Stimulated activated CD4-positive, alpha-beta T cell treated with anti-CD3 and anti-CD28 coated beads, Interleukin-2, amount 100 ng/mL, for 24 hours (primary cell): ENCODE measurements at places on chromosomes 7 and 10.

DNA sequence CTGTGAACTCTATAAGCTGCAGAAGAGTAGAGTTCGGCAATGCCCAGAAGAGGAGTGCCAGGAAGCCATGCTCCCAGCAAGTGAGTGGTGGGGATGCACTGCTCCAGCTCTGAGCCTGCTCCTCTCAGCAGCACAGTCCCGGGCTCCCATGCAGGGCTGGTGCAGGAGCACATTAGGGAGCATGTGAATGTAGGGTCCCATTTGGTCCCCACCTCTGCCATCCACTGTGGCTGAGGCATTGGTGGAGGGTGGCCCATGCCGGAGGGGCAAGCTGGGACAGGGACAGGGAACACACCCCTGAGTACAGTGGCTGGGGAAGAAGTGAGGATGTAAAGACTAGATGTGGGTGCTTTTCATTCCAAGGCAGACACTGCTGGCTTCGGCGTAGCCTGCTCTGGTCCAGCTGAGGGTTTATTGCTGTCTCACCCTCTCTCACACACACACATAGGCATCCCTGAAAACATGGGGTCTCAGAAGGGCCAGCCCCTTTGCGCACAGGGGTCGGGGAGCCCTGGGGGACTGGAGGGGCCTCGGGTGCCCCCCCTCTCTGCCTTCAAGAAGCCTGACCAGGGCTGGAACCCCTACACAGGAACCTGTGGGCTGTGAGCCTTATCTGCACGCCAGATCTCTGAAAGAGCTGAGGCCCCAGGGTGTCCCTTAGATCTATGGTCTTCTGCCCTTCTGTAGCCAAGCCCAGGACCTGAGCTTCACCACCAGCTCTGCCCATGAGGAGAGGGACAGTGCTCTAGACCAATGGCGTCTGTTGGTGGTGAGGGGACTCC lies 341.0 kb downstream of the TCERG1L start:
- no peak for DNase-seq

DNA sequence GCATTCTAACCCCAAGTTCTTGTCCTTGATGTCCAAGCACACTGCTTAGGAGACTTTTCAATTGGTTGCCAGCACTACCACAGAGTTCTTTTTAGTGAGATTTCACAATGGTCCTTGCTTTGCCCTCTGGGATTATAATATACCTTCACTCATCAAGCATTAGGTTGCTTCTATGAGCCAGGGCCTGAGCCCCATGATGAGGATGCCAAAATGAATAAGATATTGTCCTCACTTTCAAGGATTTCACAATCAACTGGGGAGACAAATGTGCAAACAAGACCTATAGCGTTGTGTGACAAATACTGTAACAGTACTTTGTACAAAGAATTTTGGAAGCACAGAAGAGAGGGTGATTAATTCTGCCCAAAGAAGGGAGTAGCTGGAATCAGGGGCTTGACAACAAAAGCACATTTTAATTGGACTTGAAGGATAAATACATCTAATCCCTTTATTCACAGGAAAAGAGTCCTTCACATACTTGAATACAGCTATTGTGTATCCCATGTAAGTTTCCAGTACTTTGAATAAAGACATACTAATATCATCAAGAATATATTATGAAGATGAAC lies 263.6 kb upstream of the LRRN3 start:
- DNase-seq = no peak

- DNase-seq = no peak
Observed at GRCh38 chr10:48744587-48744986, 59.9 kb downstream of the WDFY4 start.

DNA sequence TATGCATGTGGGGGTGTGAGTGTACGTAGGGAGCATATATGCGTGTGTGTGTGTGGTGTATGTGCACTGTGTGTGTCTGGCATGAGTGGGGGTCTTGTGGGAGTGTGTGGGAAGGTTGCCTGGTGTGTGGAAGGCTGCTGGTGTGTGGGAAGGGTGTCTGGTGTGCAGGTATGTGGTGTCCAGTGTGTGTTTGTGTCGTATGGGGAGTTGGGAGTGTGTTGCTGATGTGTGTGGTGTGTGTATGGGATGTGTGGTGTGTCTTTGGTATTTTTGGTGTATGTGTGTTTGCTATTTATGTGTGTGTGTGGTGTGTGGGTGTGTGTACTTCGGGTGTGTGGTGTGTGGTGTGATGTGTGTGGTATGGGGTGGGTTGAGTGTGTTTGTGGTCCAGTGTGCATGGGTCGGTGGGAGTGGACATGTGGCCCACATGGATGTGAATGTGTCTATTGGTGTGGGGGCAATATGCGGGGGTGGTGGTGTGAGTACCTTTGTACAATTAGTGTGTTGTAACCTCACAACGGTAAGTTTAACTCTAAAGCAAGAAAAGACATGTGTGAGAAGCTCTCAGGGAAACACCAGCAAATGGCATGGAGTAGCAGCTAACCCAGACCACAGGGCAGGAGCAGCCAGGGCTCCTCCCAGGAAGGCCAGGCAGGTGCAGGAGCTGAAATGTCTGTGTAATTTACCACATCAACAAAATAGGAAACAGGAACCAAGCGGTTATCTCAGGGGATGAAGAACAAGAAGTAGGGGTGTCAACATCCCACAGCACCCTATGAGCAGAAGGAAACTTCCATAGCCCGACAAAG lies 11.9 kb downstream of the ANTXRL start:
- DNase-seq = no peak

- DNase-seq = no peak
Observed at GRCh38 chr7:2701832-2702593, 14.0 kb downstream of the AMZ1 start.

DNA sequence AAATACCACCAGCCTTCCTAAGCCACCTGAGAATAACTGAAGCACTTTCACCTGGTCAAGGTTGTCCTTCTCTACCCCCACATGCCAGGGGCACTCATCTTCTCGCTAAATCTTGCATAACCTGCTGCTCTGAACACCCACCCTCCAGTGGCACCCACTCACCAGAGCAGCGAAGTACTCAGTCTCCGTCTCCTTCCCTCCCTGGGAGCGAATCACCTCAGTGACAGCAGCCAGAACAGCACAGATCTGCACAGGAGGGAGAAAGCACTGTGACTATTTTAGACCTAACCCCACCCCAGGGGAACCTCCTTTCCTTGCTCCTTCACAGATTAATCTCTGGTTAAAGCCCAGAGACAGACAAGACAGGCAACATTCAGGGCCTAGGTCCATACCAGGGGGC lies 5.1 kb downstream of the RRP12 start:
- no peak for DNase-seq

GRCh38 chr7:158558816-158559215 lies 28.8 kb downstream of the PTPRN2 start:
- no peak for DNase-seq

DNA sequence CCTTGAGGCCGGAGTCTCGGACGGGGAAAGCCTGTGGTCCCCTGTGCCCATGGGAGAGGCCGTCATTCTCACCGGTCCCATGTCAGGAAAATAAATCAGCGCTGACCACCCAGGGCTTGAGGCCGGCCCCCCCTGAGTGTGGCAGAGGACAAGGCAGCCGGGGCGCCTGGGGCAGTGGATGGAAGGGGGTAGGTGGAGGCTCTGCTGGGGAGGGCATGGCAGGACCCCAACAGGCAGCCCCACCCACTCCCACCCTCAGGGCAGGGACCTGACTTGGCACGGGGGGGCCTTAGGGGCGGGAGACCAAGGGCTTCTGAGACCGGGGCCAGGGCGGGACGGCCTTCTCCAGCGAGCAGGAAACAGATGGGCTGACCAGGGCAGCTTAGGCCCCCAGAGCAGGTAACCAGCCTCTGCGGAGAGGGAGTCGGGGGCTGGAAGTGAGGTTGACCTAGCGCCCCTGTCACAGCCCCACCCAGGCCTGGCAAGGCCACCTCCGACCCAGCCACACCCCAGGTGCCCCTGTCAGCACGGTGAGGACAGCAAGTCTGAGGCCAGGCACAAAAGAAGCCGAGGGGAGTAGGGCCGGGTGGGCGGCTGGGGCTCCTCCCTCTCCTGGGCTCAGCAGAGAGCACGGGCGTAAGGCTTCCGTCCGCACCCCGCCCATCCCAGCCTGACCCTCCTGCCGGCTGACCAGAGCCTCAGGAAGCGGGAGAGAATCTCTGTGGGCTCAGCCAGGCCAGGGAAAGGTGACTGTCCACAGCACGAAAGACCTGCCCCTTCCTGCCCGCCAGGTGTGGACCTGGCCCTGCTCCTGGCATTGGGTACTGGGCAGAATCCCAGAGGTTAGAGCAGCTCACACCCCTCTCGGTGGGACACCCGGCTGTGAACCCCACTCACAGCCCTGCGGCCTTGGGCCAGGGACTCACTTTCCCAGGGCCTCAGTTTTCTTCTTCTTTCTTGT lies 87.4 kb downstream of the FOXL3 start:
- no peak for DNase-seq

DNA sequence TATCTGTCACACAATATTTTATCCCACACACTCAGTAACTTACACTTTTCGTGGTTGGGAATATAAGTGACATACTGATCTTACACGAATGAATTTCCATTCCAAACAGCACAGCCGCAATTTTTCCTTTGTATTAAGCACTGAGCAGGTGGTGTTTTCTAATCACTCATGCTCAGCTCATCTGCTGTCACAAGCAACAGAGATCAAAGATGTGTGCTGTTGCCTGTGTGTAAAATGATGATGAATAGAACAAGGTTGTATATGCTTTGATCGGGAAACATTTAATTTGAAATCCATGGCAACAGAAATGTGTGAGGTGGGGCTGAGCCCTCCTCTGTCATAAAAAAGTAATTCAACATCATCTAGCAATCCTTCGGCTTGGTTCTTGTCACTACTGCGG lies 927.7 kb upstream of the MBL2 start:
- no peak for DNase-seq

GRCh38 chr7:15764851-15765382 lies 78.4 kb upstream of the MEOX2 start:
- DNase-seq = no peak

DNA sequence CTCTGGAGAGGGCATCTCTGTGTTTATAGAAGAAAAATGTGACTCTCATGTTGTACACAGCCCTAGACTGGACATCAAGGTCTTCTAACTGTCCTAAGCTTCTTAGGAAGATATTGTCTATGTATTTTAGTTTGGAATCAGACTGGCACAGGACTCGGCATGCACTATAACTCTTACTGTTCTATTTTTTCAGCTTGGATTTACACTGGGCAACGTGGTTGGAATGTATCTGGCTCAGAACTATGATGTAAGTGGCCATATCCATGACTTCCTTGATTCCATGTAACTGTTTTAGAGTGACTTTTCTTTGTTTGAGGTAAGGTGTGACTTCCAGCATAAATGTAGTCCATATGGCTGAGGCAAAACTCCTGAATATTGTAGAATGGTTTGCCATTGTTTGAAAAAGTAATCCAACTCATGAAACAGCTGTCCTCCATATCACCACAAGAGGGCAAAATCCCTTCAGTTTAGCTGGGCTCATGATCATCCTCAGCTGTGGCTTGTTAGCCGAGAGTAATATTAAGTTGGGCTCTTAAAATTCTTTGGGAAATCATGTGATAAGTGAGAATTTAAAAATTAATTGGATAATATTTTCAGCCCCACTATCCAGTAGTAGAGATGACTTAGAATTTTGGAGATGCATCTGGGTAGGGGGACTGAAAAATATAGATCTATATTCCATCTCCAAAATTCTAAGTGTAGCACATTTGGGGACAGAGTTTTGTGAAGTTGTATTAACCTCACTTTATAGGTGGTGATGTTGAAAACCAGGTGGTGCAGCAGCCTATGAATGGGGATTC lies 10.4 kb downstream of the STMP1 start:
- no peak for DNase-seq
